T1000 (cell line): ENCODE measurements at places on chromosomes 16 and 17.

DNA sequence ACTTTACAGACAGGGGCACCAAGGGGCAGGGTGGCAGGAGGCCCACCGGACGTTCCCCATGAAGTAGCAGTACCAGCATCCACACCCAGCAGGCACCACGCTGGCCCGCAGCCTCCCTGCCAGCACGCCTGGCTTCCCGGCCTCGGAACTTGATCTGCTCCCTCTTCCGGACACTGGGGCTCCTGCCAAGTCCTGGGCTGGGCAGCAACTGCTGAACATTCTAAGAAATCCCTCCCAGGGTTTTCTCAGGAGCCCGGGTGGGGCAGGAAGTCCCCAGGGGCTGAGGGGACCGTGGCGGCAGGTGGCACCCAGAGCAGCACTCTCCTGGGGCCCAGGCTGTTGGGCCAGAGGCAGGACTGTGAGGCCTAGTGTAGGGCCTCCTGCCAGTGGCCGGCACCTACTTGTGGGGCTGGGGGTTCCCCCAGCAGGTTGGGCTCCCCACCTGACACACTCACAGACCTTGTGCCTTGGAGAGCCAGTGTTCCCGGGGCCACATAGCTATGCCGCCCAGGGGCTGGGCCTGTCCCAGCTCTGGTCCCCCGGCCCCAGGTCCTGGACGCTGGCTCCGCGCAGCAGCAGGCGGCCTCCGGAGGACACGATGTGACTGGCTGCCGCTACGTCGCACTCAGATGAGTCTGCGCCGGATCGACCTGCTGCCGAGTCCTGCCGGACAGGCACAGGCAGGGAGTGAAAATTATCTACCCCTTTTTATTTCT is 86.2 kb upstream of the CBX4 start:
- DNase-seq: no peak

DNA sequence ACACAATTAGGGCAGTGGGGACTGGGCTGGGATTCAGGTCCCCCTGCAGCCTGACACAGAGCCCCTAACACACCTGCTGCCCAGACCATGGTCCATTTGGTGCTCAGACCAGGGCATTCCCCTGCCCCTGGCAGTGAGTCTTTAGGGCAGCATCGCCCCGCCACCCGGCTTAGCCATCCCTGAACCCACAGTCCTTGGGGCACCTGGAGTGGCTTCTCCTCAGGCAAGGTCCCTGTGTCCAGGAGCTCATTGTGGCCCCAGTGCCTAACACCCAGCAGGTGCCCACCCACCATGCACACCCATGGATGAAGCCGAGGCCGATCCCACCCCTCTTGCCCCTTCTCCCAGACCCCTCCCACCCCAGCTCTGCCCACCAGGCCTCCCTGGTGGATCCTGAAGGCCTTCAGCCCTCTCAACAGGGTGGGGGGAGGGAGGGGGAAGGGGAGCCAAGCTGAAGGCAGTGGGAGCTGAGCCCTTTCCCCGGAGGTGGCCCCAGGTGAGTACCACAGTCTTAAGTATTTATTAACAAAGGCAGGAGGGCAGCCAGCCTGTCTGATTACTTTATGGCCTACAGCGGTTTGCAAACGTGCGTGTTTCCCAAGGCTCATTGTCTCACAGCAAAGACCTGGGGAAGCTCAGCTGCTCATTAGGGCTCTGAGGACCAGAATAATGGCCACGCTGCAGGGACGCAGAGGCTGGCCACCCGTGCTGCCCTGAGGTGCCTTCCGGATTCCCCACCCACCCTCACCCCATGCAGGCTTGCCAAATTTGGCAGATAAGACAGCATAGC is 38.5 kb downstream of the RBFOX3 start:
- no peak for DNase-seq

DNA sequence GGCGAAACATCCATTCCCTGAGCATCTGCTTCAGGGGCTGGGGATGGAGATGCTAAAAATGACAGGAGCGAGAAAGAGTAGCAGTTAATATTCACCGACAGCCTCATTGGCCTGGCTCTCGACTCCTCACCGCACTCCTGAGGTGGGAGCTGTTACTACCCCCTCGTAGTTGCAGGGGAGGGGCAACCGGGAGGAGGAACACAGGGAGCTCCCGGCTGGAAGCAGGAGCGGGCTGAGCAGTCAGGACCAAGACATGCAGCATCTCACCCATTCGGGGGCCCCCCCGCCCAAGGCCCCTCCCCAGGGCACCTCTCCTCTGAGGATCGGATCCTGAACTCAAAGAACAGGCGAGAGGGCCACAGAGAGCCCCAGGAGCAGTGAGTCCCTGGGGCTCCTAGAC is 4.5 kb upstream of the ACSF3 start:
- no peak for DNase-seq

- DNase-seq: no peak
Observed at GRCh38 chr17:66829883-66830282, 5.0 kb upstream of the CACNG5 start.

DNA sequence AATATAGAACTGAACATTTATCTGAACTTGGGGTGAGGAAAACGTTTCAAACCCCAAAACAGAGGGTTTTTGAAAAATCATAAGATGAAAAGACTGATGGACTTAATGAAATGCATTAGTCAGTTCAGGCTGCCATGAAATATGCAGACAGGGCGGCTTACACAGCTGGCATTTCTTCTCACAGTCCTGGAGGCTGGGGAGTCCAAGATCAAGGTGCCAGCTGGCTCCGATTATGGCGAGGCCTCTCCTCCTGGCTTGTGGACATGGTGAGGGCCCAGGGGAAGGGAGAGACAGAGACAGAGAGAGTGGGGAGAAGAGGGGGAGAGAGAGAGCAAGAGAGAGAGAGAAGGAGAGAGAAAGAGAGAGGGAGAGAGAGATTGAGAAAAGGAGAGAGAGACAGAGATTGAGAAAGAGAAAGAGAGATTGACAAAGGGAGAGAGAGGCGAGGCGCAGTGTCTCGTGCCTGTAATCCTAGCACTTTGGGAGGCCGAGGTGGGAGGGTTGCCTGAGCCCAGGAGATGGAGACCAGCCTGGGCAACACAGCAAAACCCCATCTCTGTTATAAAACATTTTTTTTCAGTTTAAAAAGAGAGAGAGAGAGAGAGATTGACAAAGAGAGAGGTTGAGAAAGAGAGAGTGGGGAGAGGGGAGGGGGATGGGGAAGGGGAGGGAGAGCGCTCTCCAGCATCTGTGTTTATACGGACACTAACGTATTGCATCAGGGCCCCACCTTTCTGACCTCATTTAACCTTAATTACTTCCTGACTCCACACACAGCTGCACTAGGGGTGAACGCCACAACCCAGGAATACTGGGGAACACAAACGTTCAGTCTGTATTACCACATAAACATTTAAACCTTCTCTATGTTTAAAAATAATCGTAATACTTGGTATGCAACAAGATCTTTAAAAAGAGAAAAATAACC is 24.6 kb upstream of the RPH3AL start:
- DNase-seq: no peak
